GM04503 (cell line): ENCODE measurements at places on chromosomes 1 and 21.

DNA sequence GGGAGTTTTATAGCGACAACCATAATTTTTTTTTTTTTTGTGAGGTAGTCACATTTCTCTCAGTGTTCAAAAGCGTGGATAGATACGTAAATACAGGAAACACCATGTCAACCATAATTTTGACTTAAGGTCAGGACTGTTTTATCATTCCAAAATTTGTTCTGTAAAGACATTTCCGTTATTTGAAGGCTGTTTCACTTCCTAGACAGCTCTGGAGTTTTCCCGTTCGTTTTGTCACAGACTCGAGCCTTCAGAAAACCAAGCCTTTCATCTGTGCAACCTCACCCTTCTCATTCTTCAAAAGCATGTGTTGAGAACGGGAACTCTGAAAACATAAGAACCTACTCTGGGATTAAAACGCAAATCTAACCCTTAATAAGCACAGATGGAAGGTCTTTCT is 17.9 kb downstream of the SIM2 start:
- no peak for DNase-seq

GRCh38 chr1:154884869-154885701 is 15.0 kb upstream of the KCNN3 start:
- DNase-seq = no peak

DNA sequence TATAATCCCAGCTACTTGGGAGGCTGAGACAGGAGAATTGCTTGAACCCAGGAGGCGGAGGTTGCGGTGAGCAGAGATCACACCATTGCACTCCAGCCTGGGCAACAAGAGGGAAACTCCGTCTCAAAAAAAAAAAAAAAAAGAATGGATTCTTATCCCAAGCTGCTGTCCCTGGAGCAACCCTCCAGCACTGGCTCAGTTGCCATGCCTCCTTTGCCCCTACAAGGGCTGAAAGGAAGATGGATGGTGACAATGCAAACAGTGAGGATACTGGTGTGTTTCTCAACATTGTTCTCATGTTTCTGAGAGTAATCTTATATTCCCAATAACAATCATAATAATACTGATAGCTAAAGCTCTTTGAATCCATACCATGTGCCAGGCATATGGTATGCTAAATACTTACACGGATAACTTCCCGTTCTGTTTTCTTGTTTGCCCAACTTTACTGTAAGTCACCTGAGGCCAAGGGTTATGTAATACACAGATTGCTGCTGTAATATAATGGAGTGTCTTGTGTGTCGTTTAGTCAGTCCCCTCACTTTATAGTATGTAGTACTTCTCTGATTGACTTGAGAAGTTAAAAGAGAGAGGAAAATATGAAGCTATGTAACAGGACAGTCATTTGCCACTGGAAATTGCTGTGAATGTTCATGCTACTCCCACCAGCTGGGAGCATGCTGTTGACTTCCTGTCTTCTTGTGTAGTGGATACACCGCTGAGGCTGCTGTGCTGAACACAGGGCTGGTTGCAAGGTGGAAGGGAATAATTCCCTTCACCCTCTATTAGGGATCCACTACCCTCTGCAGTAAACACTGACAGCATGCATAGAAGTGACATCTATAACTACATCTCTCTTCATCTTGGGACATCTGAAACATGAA is 153.6 kb downstream of the CNIH3 start:
- DNase-seq = no peak

DNA sequence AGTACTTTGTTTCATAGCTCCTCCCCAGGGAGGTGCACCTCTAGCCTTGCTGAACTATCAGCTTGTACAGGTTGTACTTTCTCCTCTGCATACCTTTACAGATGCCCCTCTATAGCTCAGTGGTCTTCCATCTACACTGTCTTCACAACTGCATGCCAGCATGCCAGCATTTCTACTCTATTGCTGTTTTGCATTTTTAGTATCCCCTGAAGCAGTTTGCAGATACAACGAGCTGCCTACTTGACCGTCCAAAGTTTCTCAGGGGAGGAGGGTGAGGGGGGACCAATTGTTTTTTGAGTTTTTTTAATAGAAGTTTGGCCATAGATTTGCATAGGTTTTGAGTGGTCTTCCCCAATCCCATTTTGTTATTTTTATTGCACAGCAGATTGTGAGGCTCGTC is 27.6 kb upstream of the CTH start:
- no peak for DNase-seq

DNA sequence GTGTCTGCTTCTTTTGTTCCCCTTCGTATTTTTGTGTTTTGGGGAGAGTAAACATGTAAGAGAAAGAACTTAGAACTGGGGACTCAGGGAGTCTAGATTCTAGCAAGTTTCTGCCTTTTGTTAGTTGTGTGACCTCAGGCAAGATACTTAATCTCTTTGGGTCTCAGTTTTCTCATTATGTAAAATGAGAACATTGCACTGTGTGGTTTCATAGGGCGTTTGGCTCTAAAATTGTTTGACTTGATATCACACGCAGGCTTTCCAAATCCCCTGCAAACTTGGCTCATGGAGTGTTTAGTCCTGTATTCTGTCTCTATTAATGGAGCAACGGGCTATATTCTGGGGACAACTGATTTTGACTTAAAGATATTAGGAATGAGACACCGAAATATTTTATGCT is 57.7 kb downstream of the NTNG1 start:
- peak; percentile 26 for DNase-seq

DNA sequence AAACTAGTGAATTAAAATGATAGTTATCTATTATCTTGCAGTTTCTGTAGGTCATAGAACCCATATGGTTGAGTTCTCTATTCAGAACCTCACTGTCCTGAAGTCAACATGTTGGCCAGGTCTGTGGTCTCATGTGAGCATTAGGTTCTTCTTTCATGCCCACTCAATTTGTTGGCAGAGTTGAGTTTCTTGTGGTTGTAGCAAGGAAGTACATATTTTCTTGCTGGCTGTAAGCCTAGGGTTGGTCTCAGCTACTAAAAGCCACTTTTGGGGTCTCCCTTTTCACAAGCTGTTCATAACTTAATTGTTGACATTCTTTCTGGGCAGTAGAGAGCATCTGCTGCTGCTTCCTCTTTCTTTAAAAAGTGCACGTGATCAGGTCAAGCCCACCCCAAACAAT is 1165.1 kb upstream of the NCAM2 start:
- no peak for DNase-seq

GRCh38 chr1:236753516-236753915 is 41.6 kb upstream of the MTR start:
- DNase-seq = no peak

DNA sequence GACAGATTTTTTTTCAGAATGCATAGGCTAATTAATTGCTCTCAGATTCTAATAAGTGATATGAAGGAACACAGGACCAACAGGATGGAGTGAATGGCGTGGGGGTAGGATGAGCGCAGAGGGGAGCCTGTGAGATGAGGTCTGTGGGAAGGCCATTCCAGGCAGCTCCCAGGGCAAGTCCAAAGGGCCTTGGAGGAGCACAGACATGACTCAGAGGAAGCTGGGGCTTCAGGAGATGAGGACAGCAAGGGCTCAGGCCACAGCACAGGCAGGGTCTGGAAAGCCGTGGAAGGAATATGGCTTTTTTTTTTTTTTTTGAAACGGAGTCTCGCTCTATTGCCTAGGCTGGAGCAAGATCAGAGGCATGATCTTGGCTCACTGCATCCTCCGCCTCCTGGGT is 35.1 kb downstream of the FMN2 start:
- no peak for DNase-seq

GRCh38 chr1:36183309-36183856 is 27.4 kb downstream of the MAP7D1 start:
- DNase-seq = no peak

DNA sequence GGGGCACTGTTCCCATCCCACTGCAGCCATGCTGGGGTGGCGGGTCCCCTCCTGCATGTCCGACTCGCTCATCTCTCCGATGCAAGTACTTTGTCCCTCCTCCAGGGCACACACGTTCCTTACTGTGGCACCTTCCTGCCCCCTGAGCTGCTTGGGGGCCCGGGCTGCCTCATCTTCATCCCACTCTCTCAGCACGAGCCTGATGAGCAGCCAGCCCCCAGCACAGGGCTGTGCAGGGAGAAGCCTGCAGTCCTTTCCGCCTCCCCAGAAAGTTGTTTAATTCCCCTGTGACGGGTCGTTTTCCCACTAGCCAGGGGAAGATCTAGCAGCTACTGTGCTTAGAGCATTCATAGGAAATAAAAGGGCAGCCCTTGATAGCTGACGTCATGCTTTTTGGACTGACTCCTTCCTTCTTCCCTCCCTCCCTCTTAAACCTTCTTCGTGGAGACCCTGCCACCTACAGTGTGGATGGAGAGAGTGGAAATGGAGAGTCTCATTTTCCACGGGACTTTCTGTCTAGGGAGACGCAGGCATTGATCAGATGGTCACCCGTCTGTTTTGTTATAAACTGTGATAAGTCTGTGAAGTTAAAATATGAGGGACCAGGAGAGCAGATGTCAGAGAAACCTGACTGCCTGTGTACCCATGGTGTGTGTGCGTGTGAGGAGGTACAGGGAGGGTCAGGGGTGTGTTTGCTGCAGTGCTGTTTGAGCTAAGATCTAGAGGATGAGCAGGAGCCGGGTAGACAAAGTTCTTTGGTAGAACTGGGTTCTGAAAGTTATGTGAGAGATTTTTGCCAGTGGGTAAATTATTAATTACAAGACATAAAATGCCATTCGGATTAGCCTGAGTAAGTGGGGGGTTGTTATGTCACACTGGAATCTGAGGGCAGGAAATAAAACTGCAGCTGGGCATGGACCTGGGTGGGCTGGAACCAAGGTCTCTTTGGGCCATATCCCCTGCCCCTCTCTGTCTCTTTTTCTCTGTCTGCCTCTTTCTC is 34.3 kb downstream of the GPR137B start:
- DNase-seq = no peak

DNA sequence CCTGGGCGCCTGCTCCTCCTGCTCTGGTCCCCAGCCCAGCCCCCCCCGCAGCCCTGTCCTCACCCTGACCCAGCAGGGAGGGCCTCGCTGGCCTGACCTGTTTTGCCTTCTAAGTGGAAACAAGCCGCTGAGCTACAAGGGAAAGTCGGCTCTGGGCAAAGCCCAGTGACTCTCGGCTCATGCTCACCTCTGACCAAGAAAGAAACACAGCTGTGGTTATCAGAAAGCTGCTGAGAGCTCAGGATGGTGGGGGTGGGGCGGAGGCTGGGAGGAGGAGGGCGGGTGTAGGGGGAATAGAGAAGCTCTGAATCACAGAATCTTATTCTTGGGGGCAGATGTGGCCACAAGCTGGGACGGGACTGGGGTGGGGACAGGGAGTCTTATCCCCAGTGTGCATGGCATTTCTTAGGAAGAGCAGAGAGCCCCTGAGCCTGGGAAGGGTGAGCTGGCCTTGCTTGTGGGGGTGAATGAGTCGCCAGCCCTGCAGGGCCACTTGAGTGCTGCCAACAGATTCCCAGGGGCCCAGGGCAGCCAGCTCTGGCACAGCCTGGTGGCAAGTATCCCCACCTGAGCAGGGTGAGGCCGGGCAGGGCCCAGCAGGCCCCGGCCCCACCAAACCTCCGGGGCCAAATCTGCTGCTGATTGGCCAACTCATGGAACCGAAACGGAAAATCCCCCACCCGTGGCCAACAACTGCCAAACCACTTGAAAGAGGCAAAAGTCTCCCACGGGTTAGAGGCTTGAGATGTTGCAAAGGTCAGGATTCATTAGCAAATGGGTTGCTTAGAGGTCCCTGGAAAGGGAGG is 120.6 kb downstream of the SPSB1 start:
- peak; percentile 58 for DNase-seq

DNA sequence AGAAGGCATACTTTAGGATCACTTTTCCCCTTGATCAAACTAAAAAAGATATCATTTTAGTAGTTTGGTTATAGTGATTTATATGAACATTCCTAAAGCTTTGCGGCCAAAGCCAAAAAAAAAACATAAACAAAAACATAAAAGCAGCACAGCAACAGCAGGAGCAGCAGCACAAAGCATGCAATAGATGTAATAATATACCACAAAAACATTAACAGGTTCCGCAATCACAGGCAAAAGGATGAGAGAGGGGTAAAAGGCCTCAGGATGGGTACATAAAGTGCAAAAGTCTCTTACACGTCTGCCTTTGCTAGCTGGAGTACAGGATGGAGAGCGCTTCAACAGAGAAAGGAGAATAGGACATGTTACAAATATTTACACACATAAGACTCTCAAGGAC is 119.0 kb downstream of the COQ8A start:
- DNase-seq = no peak

- DNase-seq = no peak
These were observed 72.5 kb downstream of the CD34 start for GRCh38 chr1:207838156-207839082.

- DNase-seq = peak; percentile 97
These were observed 668.2 kb downstream of the KIF26B start for GRCh38 chr1:245822996-245823395.

GRCh38 chr1:44584167-44584566 is 90.1 kb downstream of the TMEM53 start:
- DNase-seq = no peak

- no peak for DNase-seq
These were observed 166.7 kb downstream of the ADGRL4 start for GRCh38 chr1:78839704-78840277.

GRCh38 chr21:35257413-35257812 is 208.3 kb upstream of the RUNX1 start:
- DNase-seq = no peak

GRCh38 chr1:199269241-199269640 is 630.4 kb downstream of the PTPRC start:
- no peak for DNase-seq

- no peak for DNase-seq
These were observed 11.2 kb downstream of the CD84 start for GRCh38 chr1:160567858-160568682.

- DNase-seq = no peak
These were observed 20.7 kb downstream of the NEK7 start for GRCh38 chr1:198177546-198177945.

- DNase-seq = no peak
These were observed 31.9 kb downstream of the H3-3A start for GRCh38 chr1:226094451-226094850.

DNA sequence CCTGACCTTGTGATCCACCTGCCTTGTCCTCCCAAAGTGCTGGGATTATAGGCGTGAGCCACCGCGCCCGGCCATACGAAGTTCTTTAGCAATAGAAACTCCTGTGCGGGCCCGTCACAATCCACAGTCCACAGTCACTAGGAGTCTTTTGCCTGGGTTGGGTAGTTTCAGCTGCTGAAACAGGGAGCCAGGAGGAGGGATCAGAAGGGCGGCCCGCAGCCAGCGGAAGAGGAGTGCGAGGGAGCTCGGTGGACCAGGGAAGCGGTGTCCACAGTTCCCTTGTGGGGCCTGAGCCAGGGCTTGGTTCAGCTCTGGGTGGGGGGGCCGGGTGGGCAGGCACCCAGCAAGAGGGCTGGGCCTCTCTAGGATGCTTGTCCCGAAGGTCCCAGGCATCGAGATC is 17.9 kb upstream of the HSPG2 start:
- DNase-seq = no peak

DNA sequence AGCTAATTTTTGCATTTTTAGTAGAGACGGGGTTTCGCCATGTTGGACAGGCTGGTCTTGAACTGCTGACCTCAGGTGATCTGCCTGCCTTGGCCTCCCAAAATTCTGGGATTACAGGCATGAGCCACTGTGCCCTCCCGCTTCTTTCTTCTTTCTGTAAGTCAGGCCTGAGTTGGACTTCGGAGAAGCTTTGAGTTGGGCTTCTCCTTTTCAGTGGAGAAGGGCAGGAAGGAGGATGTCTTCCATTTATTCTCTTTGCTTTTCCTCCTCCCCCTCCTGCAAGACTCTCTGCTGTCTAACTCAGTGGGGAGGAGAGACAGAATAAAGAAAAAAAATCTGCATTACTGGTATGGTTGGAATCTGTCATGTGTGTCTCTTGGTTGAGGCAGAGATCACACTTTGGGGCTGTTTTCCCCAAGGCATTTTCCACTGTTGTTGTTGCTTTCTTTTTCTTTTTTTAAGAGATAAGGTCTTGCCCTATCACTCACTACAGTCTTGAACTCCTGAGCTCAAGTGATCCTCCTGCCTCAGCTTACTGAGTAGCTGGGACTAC is 13.2 kb upstream of the DEGS1 start:
- DNase-seq = no peak
